Cortex of kidney (tissue), 1 donor: ENCODE measurements at places on chromosomes 7 and 10.

DNA sequence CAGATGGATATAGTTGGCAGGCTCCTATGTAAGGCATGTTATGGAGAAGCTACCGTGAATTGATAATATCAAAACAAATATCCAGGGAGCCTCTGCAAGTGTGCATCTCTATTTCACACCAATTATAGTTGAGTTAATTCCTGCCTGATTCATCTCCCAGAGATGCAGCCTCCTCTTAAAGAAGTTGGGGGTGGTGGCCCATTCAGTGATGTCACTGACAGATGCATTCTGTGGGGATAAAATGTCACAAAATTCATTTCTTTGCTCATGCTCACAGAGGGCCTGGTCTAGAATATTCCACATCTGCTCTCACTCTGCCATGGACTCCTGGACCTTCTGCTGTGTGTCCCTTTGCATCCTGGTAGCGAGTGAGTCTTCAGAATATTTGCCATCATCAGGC is 189.1 kb upstream of the PRSS1 start:
- DNase-seq: no peak

GRCh38 chr10:7657552-7657951 is 9.2 kb downstream of the ITIH5 start:
- DNase-seq: no peak

DNA sequence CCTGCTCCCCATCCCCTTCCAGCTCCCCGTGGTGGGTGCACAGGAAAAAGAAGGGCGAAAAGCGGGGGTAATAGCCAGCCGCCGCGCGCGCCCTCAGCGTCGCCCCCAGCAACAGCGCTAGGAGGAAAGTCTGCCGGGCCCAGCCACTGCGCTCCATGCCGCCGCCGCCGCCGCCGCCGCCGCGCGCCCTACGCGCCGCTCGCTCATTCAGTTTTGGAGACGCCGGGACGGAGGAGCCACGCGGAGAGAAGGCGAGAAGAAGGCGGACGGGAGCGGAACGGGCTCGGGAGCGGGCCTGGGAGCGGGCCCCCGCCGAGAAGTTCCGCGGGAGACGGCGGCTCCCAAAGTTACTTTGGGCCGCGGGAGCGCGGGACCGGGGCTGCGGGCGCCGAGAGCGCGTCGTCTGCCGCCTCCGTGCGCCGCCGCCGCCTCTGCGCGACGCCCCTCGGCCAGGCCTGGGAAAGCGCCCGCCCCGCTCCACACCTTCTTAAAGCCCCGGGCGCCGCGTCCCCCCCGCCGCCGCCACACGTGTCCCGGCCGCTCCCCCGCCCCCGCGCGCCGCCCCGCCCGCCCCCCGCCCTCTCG is at the start of gene RELN:
RELN (minus strand) TSS at position 459 of the 585 bp plus-strand sequence; CDS start at position 157, 302 bp downstream.
- DNase-seq: no peak

- DNase-seq: no peak
Observed at GRCh38 chr7:55127622-55128081, 108.8 kb downstream of the EGFR start.

DNA sequence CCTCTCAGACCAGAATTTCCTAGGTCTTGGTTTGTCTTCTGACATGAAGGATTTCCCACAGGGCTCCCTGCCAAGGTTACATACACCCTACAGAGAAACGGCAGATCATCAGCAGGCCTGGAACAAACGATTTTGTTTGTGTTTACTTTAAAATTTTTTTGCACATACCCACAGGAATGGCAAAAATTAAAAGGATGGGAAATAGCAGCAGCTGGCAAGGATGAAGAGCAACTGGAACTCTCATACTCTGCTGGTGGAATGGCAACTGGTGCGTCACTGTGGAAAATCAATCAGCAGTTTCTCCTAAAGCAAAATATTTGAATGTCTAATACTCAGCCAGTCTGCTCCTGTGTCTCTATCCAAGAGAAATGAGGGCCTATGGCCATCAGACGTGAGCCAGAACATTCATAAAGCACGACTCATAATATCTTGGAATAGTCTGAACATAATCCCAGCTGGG is 6.5 kb downstream of the BAIAP2L1 start:
- DNase-seq: no peak

- no peak for DNase-seq
Observed at GRCh38 chr10:116753759-116754158, 11.4 kb upstream of the HSPA12A start.

DNA sequence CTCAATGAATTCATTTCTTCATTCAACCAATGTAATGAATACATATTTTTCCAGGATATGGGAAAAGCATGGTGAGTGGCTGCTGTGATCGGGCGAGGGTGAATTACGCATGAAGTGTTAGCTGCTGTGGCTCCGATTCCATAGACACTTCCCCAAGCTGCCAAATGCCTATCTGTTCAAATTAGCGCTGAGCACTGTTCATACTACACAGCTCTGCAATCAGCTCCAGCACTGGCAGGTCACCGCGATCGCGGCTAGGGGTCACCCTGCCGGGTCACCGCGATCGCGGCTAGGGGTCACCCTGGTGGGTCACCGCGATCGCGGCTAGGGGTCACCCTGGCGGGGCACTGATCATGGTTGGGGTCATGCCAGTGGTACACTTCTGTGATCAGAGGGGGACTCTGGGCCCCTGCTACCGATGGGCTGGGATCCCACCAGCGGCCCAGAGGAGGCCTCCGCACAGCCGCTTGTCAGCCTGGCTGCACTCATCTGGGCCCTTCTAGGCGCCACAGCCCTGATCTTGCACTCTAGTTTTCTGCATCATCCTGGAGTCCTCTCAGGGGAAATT is 49.3 kb downstream of the JAKMIP3 start:
- DNase-seq: no peak

DNA sequence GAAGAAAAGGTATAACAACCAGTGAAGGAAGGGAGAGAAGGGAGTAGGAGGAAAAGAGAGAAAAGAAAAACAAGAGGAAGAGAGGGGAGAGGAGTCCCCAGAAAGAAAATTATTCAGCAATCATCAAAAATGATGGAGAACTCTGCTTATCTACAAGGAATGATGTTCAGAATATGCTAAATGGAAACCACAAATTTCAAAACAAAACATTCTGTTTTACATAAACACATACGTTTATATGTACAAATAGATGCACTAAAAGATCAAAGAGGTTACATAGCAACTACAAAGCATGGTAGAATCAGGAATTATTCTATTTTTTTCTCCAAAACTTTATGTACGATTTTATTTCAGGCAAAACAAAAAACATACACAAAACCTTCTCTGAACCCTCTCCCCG is 91.9 kb downstream of the FAM13C start:
- DNase-seq: no peak

DNA sequence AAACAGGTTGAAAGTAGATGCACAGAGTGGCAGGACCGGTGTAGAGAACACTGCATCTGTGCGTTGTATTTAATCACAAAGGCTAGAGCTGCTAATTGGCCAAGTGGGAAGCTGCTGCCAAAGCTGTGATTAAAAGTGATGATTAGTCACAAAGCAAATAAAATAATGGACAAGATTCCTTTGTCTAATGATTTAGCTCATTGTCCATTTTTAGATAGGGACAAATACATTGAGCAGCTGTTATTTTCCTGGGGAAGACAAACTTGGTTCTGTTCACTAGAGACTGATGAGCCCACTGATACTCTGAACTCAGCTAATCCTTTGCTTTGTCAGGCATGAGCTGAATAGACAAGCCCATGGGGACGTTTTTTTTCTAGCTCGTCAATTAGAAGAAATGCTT is 19.7 kb downstream of the UBE3C start:
- no peak for DNase-seq
